ENCODE measurements at places on chromosomes 6 and 20. TPM values are rescaled to one million over a fixed set of nuclear protein-coding genes. Genes with fewer than 3 reads are reported as not detected.
A peak's percentile ranks its signal among the peaks of the same experiment; 100 is the strongest.

DNA sequence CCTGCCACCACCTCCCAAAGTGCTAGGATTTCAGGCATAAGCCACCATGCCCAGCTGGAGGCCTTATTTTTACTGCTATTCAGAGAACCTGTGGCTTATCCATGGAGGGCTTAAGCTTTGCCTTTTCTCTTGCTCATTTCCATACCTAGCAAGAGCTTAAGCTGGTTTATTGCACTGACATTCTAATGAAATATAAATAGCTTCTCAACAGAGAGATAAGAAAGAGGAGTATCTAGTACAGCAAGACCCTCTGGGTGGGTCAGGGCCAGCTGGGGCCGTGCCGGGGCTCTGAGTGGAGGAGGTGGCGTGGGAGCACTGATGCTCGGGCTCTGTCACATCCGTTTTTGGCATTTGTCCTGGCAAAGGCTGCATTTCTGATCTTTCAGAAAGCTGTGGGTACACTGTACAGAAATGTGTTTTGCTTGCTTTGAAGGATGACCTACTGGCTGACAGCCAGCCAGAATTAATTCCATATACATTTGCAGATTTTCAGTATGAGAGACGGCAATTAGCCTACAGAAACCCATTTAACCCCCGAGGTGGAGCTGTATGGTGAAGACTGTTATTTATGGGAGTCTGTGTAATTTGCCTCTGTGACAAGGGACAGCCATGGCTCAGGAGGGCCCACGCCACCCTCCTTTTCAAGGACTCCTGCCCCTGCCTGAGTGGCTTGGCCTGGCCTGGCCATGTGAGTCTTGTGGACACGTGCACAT, 181.6 kb upstream of the AKAP12 start:
- no peak for DNase-seq

Gene MATN4
- 1.4 TPM for total RNA-seq

Gene SLC22A7
- total RNA-seq, result not detected

DNA sequence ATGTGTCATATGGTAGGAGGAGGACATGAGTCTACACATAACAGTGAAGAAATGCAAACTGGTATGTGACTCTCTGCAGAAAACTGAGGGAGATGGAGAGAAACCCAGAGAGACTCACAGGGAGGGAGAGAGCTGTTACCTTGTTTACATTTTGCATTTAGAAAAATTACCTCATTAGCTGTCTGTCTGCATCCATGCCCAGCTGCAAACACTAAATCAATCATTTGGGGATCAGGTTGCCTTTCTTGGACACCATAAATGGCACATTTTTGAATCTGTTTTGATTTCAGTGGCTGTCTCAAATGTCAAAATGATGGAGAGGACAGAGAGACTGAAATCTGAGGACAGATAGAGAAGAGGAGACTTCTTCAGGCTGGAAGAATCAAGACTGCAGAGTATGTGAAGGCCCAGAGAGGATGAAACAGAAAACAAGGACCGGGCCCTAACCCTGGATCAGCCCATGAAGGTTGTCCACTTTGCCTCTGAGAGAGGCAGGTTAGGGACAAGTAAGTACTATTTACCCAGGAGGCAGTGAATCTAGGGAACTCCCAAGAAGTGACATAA, 92.2 kb downstream of the UNC5CL start:
- no peak for DNase-seq

GRCh38 chr6:119241111-119241465, 108.5 kb downstream of the MAN1A1 start:
- DNase-seq, result no peak

Gene TRDN
- not detected for total RNA-seq

Gene C4A
- total RNA-seq, result 8.1 TPM

Gene PABPC1L
- 96.7 TPM for total RNA-seq

Gene WFDC5
- not detected for total RNA-seq

Gene TRIM26
- 43.0 TPM for total RNA-seq

Gene SLC17A9
- 17.5 TPM for total RNA-seq

DNA sequence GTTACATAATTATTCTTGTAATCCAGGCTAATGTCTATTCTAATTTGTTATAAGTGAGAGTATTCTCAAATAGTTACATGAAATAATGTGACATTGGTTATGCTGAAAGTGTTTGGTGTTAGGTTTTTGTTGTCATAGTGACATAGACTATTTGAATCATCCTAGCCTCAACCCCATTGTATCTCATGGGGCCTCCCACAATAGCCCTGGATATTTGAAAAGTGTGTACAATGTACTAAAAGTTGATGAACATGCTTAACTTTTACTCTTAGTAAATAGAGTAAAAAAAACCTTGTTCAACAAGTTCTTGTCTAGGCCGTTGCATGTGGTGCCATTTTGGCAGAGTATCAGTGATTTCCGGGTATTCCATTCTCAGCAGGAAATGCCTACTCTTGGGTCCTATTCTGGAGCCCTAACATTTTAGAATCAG, 83.0 kb downstream of the RTN4IP1 start:
- DNase-seq, result no peak

Gene TMEM244
- not detected for total RNA-seq

Gene WFDC11
- not detected for total RNA-seq

DNA sequence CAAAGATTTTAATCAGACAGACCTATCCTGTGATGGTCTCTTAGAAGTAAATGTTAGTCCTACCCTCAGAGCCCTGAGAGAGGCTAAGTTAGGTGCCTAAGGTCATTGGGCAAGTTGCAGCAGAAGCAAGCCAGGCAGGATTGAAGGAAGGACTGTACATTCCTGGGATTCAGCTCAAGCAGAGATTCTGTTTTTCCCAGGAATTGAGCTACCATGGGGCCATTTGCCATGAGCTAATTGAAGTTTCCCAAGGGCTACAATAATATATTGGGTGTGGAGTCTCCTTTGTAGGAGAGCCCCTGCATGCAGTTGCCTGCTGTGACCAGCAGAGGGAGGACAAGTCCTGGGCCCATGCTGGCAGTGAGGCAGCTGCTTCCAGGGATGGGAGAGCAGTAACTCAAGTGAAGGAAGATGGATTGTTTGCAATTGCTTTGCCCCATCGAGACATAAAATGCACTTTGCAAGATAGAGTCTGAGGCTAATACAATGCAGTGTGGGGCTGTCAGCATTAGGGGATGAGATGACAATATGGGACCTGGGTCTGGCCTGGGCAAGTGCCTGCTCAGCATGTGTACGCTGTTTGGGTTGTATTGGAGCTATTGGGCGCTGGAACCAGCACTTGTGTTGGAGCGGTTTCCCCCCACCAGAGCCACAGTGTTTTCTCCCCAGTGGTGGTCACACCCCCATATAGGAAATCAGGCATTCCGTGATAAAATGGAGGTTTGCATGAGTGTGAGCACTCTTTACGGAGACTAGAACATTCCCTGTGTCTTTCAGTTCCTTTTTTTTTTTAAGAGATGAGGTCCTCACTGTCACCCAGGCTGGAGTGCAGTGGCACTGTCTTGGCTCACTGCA, 27.9 kb downstream of the DNMT3B start:
- peak; percentile 77 for DNase-seq

DNA sequence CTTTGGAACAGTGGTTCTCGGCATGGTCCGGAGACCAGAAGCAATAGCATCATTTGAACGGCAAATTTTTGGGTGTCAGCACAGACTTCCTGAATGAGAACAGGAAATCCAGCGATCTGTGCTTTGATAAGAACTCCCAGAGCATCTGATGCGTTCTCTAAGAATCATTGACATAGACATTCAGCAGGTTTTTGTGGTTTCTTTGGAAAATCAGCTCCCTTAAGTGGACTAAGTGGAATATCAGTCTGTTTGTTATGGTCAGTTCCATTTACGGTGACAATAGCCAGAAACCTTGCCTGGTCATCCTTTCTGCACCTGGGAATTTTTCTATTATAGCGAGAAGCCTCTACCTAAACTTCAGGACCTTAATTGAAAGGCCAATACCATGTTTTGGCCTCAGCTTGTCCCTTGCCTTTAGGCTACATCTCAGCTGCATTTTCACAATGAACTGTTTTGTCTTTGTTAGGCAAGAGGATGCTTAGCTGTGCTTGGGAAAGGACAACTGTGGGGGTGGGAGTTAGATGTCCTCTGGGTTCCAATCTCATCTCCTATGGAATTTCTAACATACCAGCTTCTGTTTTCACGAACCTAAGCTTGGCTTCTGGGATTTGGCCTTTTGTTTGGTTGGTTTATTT, 299.7 kb downstream of the CDKAL1 start:
- DNase-seq, result no peak

GRCh38 chr6:57017069-57017468, 29.4 kb upstream of the KIAA1586 start:
- DNase-seq, result no peak

DNA sequence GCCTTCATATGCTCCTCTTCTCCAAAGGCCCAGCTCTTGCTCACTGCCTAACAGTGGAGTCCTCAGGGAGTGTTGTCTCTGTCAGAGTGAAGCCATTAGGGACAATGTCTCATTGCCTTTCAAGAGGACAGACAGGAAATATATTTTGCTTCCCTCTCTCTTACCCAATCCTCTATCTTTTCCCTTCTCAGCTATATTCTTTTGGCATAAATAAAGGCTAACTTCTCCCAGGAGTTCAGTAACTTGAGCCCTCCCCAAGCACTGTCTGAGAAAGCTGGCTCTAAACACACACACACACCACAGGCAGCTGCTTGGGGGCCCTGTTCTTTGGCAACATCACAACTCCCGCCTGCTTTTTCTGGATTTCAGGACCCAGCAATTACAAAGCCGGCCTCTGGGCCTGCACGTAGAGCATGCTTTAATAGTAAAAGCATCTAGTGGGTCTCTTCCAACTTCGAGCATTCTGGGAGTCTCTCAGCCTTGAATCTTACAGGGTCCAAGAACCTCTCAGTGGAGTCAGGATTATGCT, 34.7 kb upstream of the LAMA4 start:
- no peak for DNase-seq

Gene HNF4A
- not detected for total RNA-seq

GRCh38 chr20:19727251-19727847, 30.7 kb upstream of the RIN2 start:
- DNase-seq, result no peak

Gene GPX5
- not detected for total RNA-seq

GRCh38 chr6:106519460-106520394, 109.6 kb downstream of the RTN4IP1 start:
- DNase-seq, result peak; percentile 87

DNA sequence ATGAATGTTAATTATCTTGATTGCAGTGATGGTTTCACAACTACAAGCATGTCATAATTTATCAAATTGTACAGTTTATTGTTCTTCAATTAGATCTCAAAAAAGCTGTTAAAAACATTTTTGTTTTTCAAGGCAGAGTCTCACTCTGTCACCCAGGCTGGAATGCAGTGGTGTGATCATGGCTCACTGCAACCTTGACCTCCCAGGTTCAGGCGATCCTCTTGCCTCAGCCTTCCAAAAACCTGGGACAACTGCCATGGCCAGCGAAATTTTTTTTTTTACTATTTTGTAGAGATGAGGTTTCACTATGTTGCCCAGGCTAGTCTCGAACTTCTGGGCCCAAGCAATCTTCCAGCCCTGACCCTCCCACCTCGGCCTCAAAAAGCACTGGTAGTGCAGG, 286.1 kb downstream of the RNGTT start:
- no peak for DNase-seq

DNA sequence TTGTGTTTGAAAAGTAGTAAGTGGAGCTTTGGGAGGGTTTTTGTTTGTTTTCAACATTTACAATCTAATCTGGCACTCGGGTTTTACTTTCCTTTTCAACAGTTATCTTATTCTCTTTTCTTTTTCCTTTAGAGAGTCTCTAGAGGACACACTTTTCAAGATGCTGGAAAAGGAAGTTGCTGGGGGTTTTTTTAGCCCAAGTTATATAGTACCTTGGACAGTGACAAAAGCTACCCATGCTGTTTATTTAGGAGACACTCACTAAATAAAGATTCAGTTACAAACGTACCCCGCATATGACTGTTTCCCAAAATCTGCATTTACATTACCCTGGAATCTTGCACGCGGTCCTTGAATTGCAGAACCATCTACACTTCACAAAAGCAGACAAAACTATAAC, 78.8 kb downstream of the MAP7 start:
- no peak for DNase-seq

DNA sequence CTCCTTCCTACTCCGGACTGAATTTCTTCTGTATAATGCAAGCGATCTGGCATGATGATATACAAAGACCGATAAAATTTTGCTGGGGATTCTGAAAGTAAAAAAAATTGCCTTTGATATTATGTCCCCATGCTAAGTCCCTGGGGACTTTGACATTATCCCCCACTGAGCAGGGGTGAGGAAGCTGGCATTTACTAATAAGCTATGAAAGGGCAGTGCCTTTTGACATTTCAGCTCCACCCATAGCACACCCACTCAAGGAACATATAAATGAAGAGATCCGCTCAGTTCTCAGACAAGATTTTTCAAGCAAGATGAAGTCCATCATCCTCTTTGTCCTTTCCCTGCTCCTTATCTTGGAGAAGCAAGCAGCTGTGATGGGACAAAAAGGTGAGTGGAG, at the start of gene SEMG2:
TSS of gene SEMG2 (plus strand) at position 298 of the 400 bp plus-strand sequence. CDS start at position 315, 17 bp downstream.
- no peak for DNase-seq

Gene CRIP3
- 6.4 TPM for total RNA-seq

DNA sequence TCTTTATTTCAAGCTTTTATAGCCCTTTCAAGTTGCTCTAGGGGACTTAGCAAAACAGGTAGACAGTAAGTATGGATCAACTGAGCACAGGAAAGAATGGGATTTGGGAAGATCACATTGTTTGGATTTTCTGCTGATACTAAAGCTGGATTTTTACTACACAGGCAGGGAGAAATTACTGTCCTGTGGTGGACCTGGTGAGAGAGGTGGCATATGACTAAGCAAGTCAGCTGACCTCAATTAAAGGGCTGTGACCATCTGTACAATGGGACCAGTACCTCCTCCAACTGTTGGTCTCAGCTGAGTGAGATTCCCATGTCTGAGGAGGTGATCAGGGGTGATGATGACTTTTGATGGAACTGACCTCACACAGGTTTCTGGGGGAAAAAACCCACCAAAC, 28.0 kb downstream of the RREB1 start:
- no peak for DNase-seq

DNA sequence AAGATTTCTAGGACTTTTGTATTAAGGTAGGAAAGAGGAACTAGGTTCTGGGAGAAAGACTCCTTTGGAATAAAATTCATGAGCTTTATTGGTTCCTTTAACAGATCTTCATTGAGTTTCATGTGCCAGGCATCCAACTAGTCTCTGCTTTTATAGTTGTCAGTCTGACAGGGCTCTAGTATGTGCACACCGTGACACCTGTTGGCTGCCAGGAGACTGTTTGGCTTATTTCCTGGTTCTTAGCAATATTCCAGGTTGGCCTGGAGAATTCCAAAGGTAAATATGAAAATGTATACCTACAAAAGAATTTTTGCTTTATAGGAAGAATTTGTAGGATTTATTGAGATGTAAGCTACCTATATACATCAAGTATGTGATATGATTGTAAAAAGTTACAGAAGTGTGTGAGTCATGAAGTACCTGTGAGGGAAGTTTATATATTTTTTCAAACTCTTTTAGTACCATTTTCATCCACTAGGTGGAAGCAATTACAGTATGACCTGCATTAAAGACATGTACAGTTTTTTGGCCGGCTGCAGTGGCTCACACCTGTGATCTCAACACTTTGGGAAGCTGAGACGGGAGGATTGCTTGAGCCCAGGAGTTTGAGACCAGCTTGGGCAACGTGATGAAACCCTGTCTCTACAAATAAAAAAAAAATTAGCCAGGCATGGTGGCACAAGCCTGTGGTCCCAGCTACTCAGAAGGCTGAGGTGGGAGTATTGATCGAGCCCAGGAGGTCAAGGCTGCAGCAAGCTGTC, 35.2 kb downstream of the NDUFAF5 start:
- DNase-seq, result no peak

Data from activated naive CD4-positive, alpha-beta T cell treated with anti-CD3 and anti-CD28 coated beads, Interleukin-2, amount 50 U/mL, for 72 hours (primary cell).